Activated T-helper 17 cell treated with anti-CD3 and anti-CD28 coated beads, Interleukin-2, amount 50 U/mL, for 72 hours (primary cell): ENCODE measurements at places on chromosomes 11 and 22. TPM values are rescaled to one million over a fixed set of nuclear protein-coding genes. Genes with fewer than 3 reads are reported as not detected.

The NXPE1 gene
- total RNA-seq = not detected

DNA sequence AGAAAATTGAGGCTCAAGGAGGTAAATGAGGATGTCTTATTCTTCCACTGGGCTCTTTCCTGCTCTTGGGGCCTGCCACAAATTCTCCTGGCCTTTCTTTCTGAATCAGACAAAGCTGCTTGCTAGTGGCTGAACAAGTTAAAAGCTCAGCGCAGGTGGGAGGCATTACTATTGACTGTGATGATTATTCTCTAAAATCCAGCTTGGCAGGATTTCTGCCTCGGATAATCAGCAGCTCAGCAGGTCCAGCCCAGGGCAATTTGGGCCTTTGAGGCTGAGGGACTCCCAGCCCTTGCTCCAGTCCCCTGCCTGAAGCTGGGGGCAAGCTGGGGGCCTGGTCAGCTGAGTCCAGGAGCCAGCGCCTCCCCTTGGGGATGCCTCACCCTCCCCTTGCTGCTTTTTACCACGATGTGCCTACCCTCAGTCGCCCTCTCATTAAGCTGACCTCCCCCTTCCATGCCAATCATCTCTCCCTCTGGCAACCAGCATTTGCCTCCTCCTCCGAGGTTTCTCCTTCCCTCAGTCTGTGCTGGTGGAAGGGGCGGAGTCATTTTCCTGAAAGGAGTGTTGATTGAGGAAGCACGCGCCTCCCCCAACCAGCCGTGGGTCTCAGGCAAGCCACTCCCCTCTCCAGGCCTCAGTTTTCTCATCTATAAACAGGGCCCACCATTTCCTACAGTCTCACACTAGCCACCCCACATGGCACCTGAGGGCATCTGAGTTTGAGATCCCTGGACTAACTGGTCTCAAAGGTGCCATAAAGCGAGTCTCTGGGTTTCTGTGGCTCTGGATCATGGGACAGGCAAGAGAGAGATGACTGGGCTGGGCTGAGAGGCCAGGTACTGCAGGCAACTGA, 60.6 kb upstream of the PRDM11 start:
- no peak overlapping the region for H3K27ac ChIP-seq
- H3K36me3 ChIP-seq = no peaks in the 10 kb centered on the region
- H3K4me1 ChIP-seq = peaks cover 5% of the 10 kb centered on the region
- no peak for ATAC-seq
- no peak overlapping the region for H3K4me3 ChIP-seq
- H3K27me3 ChIP-seq = no peaks in the 10 kb centered on the region

The SEPTIN3 gene
- 4.1 TPM for total RNA-seq

The GGTLC2 gene
- not detected for total RNA-seq

DNA sequence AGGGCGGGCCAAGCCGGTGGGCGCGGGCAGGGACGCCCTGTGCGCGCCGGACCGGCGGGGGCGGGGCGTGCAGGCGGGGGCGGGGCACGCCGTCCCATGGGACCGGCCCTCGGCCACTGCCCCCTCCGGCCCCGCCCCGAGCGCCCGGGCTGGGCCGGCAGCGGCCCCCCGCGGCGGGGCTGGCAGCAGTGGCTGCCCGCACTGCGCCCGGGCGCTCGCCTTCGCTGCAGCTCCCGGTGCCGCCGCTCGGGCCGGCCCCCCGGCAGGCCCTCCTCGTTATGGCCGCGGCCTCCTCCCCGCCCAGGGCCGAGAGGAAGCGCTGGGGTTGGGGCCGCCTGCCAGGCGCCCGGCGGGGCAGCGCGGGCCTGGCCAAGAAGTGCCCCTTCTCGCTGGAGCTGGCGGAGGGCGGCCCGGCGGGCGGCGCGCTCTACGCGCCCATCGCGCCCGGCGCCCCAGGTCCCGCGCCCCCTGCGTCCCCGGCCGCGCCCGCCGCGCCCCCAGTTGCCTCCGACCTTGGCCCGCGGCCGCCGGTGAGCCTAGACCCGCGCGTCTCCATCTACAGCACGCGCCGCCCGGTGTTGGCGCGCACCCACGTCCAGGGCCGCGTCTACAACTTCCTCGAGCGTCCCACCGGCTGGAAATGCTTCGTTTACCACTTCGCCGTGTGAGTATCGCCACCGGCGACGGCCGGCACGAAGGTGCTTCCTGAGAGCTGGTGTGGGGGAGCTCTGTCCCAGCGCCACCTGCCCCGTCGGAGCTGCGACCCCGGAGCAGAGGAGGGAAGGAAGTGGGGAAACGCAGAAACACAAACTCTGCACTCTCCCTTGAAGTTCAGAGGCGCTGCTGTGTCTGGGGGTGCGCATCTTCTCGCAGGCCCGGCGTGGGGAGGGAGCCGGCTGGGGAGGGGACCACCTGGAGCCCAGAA, at the start of gene KCNQ1:
KCNQ1 (plus strand) TSS at position 188 of the 925 bp plus-strand sequence; CDS start at position 279, 91 bp downstream.
- peaks cover 15% of the 10 kb centered on the region for H3K4me1 ChIP-seq
- no peaks in the 10 kb centered on the region for H3K27me3 ChIP-seq
- ATAC-seq = peak; percentile 78
- peak within 1 kb of the TSS; percentile 75 for H3K27ac ChIP-seq
- no peaks in the 10 kb centered on the region for H3K36me3 ChIP-seq

DNA sequence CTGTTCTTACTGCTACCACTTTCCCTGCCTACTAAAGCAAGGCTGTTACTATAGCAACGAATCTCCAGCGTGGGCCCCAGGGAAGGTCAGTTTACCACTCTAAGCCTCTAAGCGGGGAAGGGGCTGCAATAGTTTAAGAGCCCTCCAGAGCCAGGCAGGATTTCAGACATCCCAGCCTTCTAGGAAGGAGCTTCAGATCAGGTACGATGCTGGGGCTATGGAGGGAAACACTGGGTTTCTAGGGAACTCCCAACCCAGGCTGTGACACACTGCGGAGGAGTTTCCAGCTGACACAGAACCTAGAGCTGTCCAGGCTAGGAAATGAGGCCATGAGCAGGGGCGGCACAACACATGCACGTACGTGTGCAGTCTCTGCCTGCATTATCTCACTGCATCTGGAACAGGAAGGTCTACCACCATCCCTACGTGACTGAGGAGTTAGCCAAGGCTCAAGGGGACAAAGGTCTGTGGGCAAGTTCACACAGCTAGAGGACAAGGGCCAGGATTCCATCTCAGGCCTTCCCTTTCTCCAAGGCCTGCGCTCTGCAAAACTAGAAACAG, 20.4 kb downstream of the HPS4 start:
- H3K27ac ChIP-seq = peak overlapping the region; percentile 30
- no peak for ATAC-seq
- no peaks in the 10 kb centered on the region for H3K27me3 ChIP-seq
- H3K4me3 ChIP-seq = no peak overlapping the region
- peaks cover 83% of the 10 kb centered on the region for H3K36me3 ChIP-seq
- H3K4me1 ChIP-seq = no peaks in the 10 kb centered on the region

DNA sequence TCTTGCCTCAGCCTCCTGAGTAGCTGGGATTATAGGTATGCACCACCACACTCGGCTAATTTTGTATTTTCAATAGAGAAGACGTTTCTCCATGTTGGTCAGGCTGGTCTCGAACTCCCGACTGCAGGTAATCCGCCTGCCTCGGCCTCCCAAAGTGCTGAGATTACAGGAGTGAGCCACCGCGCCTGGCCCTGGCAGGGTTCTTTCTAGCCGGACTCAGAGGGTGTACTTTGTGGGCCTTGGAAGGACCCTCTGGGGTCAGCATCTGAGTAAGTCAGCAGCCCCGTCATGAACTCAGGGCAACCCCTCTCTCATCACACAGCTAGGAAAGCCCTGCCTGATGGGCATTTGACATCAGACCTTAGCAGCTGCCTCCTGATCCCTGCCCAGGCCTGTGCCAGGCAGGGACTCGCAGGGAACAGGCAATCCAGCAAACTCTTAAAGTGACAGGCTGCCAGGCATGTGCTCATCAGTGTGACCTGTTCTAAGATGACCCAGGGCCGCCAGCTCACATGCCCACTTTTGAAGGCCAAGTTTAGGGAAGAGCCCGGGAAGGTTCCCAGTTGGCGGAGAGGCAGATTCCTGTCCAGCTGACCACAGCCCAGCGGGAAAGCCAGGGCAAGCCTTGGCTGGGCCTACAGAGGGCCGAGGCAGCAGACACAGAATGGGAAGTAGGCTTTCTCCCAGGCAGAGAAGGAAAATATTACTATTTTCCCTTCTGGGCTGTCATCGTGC, 92.9 kb downstream of the MORC2 start:
- H3K27ac ChIP-seq = no peak overlapping the region
- ATAC-seq = no peak
- no peaks in the 10 kb centered on the region for H3K27me3 ChIP-seq
- H3K36me3 ChIP-seq = no peaks in the 10 kb centered on the region
- H3K4me1 ChIP-seq = no peaks in the 10 kb centered on the region
- H3K4me3 ChIP-seq = no peak overlapping the region

The MOV10L1 gene
- total RNA-seq = not detected

GRCh38 chr22:17788528-17789378, 14.5 kb upstream of the BID start:
- H3K27ac ChIP-seq = no peak overlapping the region
- H3K4me1 ChIP-seq = no peaks in the 10 kb centered on the region
- H3K36me3 ChIP-seq = peaks cover 4% of the 10 kb centered on the region
- ATAC-seq = no peak

GRCh38 chr22:29145321-29146072, 60.2 kb upstream of the EMID1 start:
- no peak overlapping the region for H3K4me3 ChIP-seq
- H3K36me3 ChIP-seq = no peaks in the 10 kb centered on the region
- ATAC-seq = no peak
- no peak overlapping the region for H3K27ac ChIP-seq
- H3K27me3 ChIP-seq = no peaks in the 10 kb centered on the region

GRCh38 chr22:49027368-49027670, 800.4 kb downstream of the BRD1 start:
- no peak overlapping the region for H3K4me3 ChIP-seq
- ATAC-seq = no peak
- H3K4me1 ChIP-seq = no peaks in the 10 kb centered on the region
- peaks cover 18% of the 10 kb centered on the region for H3K27me3 ChIP-seq
- no peaks in the 10 kb centered on the region for H3K36me3 ChIP-seq
- no peak overlapping the region for H3K27ac ChIP-seq

DNA sequence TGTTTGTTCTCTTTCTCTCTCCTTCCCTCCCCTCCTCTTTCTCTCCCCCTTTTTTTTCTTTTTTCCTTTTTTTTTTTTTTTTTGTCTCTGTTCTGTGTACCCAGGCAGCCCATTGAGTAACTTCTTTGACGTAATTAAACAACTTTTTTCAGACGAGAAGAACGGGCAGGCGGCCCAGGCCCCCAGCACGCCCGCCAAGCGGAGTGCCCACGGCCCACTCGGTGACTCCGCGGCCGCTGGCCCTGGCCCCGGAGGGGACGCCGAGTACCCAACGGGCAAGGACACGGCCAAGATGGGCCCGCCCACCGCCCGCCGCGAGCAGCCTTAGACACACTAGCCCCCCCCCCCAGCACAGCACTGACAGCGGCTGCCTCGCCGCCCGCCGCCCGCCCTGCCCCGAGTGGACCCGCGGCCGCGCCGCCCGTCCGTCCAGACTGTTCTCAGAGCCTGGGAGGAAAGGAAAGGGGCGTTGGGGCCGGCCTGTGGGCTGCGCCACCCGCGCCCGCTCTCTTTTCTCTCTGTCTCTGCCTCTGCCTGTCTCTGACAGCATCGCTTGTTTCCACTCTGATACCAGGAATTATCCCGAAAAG, 26.1 kb downstream of the MOB2 start:
- H3K27ac ChIP-seq = no peak overlapping the region
- no peaks in the 10 kb centered on the region for H3K4me1 ChIP-seq
- no peaks in the 10 kb centered on the region for H3K27me3 ChIP-seq
- H3K4me3 ChIP-seq = no peak overlapping the region

The SREBF2 gene
- 126 TPM for total RNA-seq

- H3K36me3 ChIP-seq = no peaks in the 10 kb centered on the region
- no peaks in the 10 kb centered on the region for H3K27me3 ChIP-seq
- H3K4me3 ChIP-seq = no peak overlapping the region
- no peak for ATAC-seq
- H3K4me1 ChIP-seq = no peaks in the 10 kb centered on the region
Observed at GRCh38 chr11:129013737-129014475, 71.2 kb upstream of the TP53AIP1 start.

DNA sequence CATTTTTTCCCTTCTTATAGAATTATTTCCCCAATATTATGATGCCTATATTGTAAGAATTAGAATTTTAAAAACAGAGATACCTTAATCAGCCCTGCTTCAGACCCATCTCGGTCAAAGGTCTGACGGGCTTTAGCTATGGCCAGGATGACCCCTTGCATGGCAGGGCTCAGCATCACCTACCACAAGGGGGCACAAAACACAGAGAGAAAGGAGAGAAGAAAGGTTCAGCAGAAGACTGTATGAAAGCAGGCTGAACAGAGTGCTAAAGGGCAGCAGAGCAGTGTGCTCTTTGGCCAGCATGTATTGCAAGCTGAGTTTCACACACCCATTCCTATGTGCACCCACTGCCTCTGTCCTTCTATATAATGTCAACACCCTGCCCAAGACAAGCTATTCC, 26.8 kb downstream of the CLDN25 start:
- H3K27me3 ChIP-seq = no peaks in the 10 kb centered on the region
- no peaks in the 10 kb centered on the region for H3K4me1 ChIP-seq
- peaks cover 91% of the 10 kb centered on the region for H3K36me3 ChIP-seq
- ATAC-seq = no peak
- no peak overlapping the region for H3K27ac ChIP-seq

The TRIM49 gene
- total RNA-seq = not detected

- H3K36me3 ChIP-seq = peaks cover 9% of the 10 kb centered on the region
- peaks cover 18% of the 10 kb centered on the region for H3K27me3 ChIP-seq
- ATAC-seq = peak; percentile 71
Observed at GRCh38 chr22:30435674-30436126, 10.1 kb downstream of the MTFP1 start.

The POU2AF2 gene
- total RNA-seq = 0.42 TPM

DNA sequence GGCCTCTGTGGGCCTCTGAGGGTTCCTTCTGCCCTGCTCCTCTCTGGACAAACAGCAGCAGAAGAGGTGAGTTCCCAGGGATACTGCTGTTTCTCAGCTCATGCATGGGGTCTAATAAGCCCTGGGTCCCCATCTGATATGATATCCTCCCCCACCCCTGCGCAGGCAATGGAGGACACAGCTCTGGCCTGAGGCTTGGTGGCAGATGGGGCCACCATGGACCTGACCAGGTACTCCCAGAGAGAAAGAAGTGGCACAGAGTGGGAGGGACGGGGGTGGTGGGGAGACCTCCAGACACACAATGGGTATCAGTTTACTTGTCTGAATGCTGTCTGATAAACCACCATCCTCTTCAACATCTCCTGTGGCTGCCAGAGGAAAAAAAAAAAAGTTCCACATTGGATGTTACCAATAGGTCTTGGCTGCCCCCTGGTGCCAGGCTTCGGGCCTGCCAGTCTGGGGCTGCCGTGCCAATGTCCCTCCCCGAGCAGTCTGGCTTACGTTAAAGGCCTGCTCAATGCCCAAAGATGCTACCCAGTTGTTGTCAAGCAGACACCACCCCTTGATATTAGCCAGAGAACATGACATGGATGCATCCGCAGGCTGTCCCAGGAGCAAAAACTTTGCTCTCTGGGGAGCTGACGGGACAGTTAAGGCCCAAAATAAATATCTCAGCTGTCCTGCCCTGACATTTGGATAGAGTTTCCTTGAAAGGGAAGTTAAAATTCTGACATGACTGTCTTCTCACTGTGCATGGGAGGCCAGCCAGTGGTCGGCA, 27.9 kb upstream of the ABCC8 start:
- H3K36me3 ChIP-seq = no peaks in the 10 kb centered on the region
- no peak overlapping the region for H3K27ac ChIP-seq
- no peaks in the 10 kb centered on the region for H3K4me1 ChIP-seq
- H3K27me3 ChIP-seq = peaks cover 6% of the 10 kb centered on the region

The PNPLA3 gene
- total RNA-seq = 0.13 TPM
